ENCODE measurements at places on chromosomes 12 and 14. TPM values are rescaled to one million over a fixed set of nuclear protein-coding genes. Genes with fewer than 3 reads are reported as not detected.

DNA sequence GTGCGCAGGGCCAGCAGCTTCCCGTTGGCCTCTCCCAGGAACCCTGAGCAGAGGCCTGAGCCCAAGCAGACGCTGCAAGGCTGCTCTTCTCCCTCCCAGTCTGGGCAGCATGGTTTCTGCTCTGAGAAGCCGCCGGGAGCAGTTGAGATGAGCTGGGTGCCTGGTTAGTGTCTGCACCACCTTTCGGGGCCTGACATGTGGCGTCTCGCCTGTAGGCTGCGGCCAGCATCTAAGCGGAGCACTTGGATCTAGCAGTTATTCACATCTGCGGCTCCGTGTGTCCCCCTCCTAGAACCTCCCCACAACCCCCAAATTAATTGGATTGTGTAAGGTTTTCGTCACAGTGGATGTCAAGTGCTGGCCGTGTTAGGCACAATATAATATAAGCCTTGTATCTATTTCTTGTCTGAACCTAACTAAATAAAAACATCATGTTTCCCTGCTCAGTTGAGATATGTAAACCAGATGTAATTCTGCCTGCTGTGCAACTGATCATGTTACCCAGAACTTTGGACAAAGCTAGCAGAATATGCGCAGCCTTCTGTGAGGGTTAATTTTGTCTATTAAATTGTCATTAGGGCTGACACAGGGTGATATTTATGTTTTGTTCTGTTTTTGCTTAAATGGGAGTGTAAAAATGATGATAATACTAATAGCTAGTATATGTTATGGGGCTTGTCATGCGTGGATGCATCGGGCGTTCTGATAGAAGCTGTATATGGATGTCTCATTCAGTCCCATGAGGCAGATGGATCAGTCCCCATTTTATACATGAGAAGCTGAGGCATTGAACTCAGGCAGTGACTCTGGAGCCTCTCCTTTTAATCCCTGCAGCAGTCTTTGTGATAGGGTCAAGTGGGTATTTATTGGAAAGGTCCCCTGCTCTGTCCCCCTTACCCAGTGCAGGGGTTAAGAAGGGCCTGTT is 45.8 kb downstream of the ELK3 start:
- no peak for DNase-seq

DNA sequence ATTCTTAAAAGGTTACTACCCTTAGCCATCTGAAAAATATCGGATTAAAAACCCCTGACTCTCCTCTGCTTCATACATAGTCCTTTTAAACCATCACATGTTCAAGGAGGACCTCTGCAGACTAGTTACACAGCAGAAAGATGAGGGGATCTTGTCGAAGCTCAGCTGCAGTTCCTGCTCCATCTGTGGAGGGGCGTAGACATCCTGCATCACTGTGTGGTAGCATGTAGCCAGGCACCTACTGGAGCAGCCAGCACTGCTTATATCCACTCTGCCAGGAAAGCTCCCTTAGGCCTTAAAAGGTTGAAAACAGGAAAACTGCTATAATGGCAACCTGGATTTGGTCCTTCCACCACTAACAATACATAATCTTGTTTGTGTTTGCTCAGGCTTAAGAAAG is 57.6 kb upstream of the STRN3 start:
- no peak for DNase-seq

GRCh38 chr12:119802472-119802871 is 74.6 kb downstream of the CIT start:
- no peak for DNase-seq

DNA sequence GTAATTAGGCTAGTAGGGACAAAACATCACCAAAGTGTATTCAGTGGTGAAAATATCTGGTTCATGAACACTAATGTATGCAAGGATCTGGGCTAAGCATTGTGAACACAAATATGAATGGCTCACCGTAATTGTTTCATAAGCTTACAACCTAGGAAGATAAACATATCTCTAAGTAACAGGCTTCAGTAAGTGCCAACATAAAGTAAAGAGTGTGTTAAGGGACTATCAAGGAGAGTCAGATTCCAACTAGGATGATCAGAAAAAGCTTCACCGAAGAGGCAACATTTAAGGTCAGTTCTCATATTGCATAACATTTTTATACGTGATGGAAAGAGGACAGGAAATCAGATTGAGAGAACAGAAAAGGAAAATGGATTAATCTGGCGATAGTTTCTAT is 29.4 kb downstream of the ABCC9 start:
- no peak for DNase-seq

DNA sequence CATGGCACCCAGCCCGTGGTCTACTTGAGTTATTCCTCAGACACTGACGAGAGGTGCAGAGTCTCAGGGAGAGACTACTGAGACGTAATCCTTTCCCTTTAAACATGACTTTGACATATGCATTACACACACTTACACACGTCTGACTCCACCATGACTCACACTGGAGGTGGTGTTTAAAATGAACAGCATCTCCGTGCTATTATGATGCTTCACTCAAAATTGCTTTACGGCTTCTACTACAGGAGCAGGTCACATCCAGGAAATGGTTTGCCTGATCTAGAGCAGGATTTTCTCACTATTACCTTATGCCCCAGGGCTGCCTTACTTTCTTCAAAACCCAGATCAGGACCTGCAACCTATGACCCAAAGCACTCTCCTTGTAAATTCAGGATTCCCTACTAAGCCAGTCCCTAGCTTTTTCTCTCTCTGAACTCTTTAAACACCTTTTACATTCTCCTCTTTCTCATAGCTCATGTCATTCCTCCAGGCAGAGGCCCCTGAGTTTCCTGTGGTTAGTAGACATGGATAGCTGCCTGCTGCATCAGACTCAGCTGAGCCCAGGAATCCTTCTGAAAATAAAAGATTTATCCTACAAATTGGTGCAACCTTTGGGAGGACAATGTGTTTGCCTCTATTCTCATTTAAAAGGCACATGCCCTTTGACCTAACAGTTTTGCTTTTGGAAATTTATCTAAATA is 31.2 kb downstream of the TMCC3 start:
- no peak for DNase-seq

DNA sequence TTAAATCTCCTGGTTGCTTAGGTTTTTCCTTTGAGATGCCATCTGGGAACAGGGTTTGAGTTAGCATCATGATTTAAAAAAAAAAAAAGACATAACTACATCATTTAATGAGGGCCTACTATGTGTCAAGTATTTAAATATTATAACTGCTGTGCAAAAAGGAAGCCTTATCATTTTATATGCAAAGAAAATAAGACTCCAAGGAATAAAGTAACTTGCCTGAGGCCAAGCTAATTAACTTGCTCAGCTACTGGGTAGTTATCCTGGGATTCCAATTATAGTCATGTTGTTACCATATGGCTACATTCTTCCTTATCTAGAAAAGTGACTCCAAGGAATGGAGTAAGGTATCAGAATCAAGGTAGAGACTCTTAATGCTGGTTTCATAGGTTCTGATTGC is 123.5 kb downstream of the SLC41A2 start:
- no peak for DNase-seq

- DNase-seq = no peak
Measured at GRCh38 chr12:117599849-117600248, 238.4 kb upstream of the NOS1 start.

DNA sequence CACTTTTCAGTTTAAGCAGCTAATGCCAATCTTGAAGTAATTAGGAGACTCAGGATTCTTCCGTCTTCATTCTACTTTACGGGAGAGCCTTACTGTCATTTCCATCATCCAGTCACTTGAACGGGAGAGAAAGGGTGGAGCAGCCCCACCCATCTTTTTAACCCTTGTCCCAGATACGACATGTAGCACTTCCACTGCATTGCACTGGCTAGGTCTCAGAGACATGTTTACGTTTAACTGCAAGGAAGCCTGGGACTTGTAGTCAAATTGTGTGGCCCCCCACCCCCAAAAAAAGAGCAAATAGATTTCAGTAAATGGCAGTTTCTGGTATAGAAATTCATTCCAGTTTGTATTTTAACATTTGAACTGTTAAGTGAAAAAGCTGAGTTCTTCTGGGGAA is 46.1 kb upstream of the SYT1 start:
- no peak for DNase-seq

- DNase-seq = no peak
Measured at GRCh38 chr12:24138041-24138440, 188.6 kb upstream of the SOX5 start.

DNA sequence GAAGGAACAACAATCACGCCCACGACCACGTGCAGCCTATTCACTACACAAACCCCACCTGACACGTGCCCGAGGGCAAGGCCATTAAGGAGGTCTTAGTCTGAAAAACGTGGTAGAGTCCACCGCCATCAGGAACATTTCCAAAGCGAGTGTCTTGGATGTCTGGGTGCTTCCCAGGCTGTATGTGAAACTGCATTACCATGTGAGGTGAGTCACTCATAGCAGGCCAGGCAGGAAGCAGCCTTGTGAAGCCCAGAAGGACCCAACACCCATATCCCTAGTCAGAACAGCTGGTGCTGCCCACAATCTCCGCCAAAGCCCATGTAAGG is 3.3 kb upstream of the KRT79 start:
- no peak for DNase-seq

DNA sequence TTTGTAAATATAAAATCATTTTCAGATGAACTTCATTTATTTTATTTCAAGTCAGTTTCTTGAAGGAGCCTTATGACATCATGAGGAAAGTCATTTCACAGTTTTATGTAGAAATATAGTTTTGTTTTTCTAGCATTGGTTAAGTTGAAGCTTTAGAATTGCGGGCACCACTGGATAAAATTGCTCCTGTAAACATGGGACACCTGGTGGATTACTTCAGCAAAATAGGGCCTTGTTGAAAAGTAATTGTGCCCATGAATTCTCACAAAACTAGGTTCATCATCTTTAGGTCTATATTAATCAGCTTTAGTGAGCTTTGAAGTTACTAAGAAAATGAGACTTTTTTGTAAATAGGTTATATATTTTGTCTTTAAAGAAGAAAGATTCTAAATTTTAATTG is 25.3 kb downstream of the CNTN1 start:
- no peak for DNase-seq

- no peak for DNase-seq
Measured at GRCh38 chr12:28050606-28051005, 78.1 kb upstream of the PTHLH start.

- DNase-seq = no peak
Measured at GRCh38 chr12:3233797-3234196, 156.6 kb downstream of the TSPAN9 start.

- DNase-seq = no peak
Measured at GRCh38 chr12:87511371-87511770, 517.8 kb downstream of the C12orf50 start.

DNA sequence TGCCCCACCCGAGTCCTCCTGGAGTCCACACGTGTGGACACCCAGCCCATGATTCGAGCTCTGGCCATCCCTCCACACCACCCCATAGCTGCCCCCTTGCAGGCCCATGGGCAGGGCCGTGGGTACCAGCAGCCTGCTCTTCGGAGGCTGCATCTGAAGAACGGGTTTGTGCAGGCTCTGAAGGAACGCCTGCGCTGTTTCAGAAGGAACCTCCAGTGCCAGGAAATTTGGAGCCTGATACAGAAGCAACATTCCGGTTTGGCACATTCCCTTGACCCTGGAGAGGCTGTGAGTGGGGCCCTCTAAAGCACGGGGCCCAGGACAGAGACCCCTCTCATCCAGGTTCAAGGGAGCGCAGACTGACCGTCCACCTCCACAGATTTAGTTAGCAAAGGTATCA is 57.0 kb downstream of the ZNF664 start:
- no peak for DNase-seq

- no peak for DNase-seq
Measured at GRCh38 chr12:124788936-124789555, 74.6 kb downstream of the SCARB1 start.

DNA sequence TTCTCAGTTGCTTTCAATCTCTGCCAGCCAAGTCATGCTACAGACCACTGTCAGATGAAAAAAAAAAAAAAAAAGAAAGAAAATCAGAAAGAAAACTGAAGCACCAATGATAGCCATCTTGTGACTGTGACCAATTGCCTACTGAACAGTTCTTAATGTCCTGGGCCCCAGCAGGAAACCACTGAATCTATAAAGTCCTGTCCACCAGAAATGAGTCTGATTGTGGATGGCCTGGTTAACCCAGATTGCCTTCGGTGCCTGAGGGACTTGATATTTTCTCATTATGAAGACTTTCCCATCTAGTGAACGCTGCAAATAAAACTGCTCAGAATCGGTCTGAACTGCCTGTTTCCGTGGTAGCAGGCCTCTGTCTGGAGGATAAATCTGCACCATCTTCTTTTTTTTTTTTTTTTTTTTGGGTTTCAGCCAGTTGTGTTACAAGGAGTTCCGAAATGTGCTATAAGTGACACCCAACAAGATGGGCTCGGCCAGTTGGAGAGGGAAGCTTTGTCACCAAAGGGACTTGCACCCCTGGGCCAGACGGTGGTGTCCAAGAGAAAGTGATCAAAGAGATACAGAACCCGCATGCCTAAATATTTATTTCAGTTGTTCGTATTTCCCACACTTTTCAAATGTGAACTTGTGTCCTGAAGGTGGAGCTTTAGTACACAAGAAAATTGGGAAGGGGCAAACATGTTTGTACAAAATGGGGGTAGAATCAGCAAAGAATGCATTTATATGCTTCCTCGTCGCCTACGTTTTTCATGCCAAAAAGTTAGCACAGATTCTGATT is 3.0 kb upstream of the PLXNC1 start:
- DNase-seq = no peak

Gene TEX52
- total RNA-seq = not detected

Gene LRRC9
- total RNA-seq = 1.0 TPM

Gene NOVA1
- 62.2 TPM for total RNA-seq

Gene TAS2R13
- 1.0 TPM for total RNA-seq

Gene DLK1
- total RNA-seq = 4.4 TPM

Gene KIF5A
- total RNA-seq = 16.9 TPM

All from neural crest cell (in vitro differentiated cells).